Fibroblast of lung (primary cell): ENCODE measurements at places on chromosomes 4 and X. TPM values are rescaled to one million over a fixed set of nuclear protein-coding genes. Genes with fewer than 3 reads are reported as not detected.

REELD1 gene
- total RNA-seq: not detected in 2 replicates

SNCA gene
- total RNA-seq: 6.8 and 7.7 TPM in 2 replicates

CD99L2 gene
- total RNA-seq: 36.2 and 40.6 TPM in 2 replicates

DNA sequence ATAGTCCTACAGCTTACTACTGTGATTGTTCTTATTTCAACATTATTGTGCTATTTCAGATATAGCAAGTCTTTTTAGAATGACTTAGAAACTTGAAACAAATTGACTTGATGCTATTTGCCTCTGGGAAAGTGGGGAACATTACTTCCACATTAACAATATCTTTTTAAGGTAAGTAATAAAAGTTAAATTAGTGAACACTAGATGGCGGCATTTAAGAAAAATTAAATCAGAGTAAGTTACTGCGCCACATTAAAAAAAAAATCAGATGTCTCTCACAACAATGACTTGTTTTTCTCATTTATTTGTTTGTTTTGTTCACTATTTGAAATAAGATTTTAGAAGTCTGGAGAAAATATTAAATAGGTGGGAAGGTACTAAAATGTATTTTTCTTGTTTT, 1026.9 kb upstream of the SLIT2 start:
- peak; percentile 23 for DNase-seq

- DNase-seq: peak; percentile 40
Measured at GRCh38 chr4:99790796-99791617, 25.6 kb upstream of the DAPP1 start.
